ENCODE measurements at places on chromosomes 7 and 10.

DNA sequence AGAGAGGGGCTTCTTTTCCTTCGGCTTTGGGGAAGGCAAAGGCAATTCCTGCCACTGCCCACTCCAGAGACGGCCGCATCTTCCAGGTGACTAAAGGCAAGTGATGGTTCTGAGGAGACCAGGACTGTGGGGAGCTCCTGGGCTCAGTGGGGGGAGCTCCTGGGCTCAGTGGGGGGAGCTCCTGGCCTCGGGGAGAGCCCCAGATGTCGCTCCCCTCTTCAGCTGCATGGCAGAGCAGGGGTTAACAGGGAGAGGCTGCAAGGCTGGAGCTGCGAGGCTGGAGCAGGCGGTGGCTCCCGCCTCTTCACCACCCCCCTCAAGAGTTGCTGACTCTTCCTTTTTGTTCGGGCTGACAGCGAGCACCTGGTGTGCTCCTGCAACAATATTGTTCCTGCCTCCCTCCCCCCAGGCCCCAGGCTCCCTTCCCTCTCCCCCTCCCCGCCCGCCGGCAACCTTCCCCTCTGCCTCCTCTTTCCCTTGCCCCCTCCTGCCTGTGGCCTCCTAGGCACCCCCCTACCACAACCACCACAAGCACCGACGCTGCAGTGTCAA lies 56.3 kb upstream of the LBX1 start:
- no peak for DNase-seq

DNA sequence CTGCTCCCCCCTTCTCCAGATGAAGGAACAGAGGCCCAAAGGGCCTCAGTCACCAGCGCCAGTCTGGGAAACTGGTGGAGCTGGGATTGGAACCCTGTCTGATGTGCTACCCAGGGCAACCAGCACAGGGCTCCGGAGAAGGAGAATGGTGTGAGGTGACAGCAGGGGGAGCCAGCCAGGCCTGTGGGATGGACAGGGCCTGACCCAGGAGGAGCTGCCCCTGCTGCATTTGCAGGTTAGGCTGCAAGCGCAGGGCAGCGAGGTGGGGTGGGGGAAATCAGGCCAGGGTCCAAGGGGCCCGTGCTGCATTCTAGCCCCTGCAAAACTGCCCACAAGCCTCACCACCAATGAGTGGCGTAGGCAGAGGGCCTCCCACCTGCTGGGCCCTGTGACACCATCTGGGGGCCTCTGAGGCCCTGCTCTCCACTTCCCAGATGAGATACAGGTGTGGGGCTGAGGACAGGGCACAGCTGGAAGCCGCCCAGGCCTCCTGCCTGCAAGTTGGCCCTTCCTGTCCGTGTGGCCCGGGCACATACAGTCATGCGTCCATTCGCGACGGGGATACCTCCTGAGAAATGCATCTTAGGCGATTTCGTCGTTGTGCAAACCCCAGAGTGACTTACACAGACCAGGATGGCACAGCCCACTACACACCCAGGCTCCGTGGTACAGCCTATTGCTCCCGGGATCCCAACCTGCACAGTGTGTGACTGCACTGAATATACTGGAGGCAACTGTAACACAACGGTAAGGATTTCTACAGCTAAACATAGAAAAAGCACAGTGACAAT lies 45.3 kb downstream of the RASGEF1A start:
- DNase-seq: no peak

DNA sequence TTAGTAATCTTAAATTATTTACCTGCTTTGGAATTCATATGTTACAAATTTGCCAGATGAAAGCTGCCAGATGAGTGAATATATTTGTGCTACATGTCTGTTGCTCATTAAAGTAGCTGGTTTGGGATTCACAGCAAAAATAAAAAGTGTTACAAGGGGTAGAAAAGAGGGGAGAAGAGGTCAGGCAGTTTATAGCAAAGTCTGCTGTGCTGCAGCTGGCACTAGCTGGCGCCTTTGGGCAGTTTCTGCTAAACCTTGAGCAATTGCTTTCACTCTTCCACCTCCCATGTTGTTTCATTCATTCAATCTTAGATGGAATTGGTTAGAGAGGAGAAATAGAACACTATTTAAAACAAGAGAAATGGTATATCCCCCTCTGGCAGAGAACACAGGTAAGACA lies 404.1 kb upstream of the LRGUK start:
- DNase-seq: no peak

DNA sequence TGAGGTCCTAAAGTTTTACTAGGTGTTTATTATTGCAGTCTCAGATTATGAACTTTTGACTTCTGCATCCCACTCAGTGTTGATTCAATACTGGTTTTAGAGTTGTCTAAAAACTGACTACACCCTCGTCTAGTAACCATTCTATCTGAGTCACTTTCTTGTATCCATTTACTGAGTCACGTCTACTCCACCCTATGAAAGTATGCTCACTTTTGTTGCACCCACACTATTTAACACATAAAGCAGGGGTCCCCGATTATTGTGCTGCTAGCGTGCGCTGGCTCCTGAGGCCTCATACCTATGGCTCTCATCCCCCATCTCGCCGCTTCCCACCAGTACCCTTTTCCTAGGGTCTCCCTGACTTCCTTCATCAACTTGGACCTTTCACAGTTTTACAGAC lies 2.0 kb downstream of the SAMD9 start:
- no peak for DNase-seq

DNA sequence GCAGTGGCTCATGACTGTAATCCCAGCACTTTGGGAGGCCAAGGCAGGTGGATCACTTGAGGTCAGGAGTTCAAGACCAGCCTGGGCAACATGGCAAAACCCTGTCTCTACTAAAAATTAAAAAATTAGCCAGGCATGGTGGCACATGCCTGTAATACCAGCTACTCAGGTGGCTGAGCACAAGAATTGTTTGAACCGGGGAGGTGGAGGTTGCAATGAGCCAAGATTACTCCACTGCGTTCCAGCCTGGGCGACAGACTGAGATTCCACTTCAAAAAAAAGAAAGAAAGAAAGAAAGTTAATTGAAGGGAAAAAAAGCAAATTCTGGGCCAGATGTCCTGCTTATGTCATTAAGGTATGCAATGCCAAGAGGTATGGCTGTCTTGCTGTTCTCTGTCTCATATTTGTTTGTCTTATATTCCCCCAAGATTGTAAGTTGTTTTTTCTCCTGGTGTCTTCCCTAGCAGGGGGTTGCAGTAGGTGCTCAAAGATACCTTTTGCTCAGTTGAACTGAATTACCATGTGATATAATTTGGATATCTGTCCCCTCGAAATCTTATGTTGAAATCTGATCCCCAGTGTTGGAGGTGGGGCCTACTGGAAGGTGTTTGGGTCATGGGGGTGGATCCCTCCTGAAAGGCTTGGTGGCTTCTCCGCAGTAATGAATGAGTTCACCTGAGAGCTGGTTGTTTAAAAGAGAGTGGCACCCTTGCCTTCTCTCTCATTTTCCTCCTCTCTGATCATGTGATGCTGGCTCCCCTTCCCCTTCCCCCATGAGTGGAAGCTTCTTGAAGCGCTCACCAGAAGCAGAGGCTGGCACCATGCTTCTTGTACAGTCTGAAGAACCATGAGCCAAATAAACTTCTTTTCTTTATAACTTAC lies 60.9 kb downstream of the MYOF start:
- no peak for DNase-seq

- DNase-seq: no peak
Measured at GRCh38 chr7:147765301-147765700, 825.3 kb upstream of the C7orf33 start.

GRCh38 chr7:36202398-36202797 lies 49.3 kb downstream of the EEPD1 start:
- DNase-seq: no peak

GRCh38 chr7:1823376-1824150 lies 153.5 kb downstream of the ELFN1 start:
- no peak for DNase-seq

- no peak for DNase-seq
Measured at GRCh38 chr10:13857451-13857850, 270.7 kb downstream of the PRPF18 start.

DNA sequence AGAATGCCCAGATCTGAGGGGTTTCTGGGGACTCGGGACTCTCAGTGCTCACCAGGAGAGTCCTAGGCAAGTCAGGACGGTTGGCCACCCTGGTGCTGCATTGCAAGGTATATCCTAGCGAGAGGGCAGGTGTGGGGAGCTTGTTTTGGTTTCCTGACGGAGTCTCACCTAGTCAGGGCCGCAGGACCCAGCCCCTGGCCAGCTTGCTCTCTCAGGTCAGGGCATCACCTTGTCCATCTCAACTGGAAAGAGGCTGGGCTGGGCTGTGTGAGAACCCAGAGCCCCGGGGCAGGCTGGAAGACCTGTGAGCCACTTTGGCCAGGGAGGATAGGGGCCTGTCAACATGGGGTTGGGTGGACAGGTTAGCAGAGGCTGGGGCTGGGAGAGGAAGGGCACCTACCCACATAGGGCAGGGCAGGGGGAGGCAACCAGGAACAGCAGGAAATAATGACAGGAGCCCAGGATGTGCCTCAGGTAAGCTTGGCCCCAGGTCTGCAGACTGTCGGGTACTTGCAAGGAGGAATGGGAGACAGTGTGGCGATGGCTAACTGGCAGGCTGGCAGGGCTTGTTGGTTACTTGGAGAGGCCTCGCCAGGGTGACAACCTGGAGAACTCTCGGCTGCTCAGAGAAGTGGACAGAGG lies 31.5 kb downstream of the DNAJB12 start:
- DNase-seq: no peak

- no peak for DNase-seq
Measured at GRCh38 chr10:77456414-77456813, 181.2 kb downstream of the KCNMA1 start.

GRCh38 chr7:11810043-11810625 lies 21.9 kb downstream of the THSD7A start:
- no peak for DNase-seq

DNA sequence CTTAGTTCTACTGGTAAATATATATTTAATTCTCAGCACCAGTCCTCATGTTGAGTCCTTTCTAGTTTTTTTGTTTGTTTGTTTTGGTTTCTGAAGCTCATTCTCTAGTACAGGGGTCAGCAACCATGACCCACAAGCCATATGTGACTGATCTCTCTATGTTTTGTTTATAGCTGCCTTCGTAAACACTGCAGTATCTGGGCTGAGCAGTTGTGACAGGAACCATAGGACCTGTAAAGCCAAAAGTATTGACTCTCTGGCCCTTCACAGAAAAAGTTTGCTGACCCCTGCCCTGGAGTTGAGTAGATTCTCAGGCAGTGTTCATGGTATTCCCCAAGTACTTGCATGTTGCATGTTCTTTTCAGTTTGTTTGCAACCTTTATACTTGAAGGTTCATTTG lies 20.8 kb downstream of the NET1 start:
- no peak for DNase-seq

Data from stimulated activated CD4-positive, alpha-beta T cell treated with anti-CD3 and anti-CD28 coated beads, TNF-alpha, amount 100 ng/mL, for 4 hours (primary cell).